GM04504 (cell line): ENCODE measurements at places on chromosomes 6 and 20.
A peak's percentile ranks its signal among the peaks of the same experiment; 100 is the strongest.

DNA sequence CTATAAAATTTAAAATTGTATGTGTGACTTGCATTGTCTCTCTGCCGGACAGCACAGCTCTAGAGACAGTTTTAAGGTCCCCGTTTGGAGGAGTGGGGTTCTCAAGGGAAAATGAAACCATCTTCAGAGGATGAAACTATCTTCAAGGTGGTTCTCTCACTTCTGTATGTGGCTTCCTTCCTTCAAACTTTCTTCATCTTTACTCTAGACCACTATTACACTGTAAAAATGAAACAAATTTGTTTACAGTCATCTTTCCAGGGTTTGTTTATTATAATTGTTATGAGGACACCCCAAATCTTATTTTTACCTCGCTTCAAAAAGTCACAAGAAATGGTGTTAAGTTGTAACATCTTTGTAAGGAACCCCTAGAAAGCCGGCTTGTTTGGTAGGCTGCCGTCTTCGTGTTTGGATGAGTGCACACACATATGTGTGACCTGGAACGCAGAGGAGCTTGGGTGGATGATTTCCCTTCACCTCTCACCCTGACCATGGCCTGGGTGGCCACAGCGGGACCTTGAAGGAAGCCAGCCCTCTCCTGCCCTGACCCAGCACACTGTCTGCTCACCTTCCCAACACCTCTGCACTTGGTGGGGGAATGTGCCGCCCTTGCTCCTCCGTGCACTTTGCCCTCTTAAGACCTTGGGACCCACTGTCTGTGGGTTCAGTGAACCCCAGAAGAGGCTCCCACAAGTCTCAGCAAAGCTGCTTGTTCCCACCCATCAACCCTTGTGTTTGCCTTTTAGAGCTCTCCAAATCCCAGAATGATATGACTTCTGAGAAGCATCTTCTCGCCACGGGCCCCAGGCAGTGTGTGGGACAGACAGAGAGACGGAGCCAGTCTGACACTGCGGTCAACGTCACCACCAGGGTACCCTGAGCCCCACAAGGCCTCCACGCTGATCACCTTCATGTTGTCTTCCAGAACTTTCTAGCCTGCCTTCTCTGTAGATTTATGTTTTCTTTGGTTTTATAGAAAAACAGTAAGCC, 67.8 kb downstream of the SYTL3 start:
- no peak for DNase-seq

- DNase-seq, result no peak
Measured at GRCh38 chr6:5958921-5959320, 47.8 kb downstream of the NRN1 start.

- DNase-seq, result peak; percentile 10
Measured at GRCh38 chr6:9250852-9251251, 815.5 kb upstream of the SLC35B3 start.

- no peak for DNase-seq
Measured at GRCh38 chr6:20655317-20655716, 121.1 kb downstream of the CDKAL1 start.

DNA sequence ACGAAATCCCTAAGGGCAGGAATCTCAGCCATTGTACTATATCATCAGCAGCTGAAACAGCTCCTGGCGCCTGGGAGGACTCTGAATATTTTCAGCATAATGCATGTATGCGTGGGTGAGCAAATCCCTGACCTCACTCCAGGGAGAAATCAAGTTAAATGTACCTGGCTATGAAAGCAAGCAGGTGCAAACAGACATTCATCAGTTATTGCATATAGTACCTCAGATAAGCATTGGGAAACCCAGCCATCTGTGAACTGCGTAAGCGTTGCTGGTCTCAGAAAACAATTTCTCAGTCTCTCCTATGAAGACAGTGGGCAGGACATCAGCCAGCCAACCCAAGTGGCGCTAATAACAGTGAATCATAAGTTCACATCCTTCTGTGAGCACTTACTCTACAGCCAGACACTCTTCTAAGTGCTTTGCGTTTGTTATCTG, 622.6 kb downstream of the EPM2A start:
- no peak for DNase-seq
